GM23338 (cell line): ENCODE measurements at places on chromosomes 4 and X.

DNA sequence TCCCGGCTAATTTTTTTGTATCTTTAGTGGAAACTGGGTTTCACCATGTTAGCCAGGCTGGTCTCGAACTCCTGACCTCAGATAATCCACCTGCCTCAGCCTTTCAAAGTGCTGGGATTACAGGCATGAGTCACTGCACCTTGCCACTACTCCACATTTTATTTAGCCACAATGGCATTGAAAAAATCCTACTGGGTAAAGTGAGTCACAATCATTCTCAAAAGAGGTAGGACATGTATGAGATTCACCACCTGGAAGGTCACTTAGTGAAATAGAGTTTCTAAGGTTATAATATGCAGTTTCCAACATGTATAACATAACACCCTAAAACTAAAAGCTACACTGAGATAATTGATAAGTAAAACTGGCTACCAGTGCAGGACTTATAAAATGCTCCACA is 159.2 kb downstream of the BTC start:
- H3K27ac ChIP-seq = no peak overlapping the region
- H3K4me3 ChIP-seq = no peak overlapping the region
- no peaks in the 10 kb centered on the region for H3K36me3 ChIP-seq
- H3K4me1 ChIP-seq = no peaks in the 10 kb centered on the region
- H3K27me3 ChIP-seq = no peaks in the 10 kb centered on the region

- no peaks in the 10 kb centered on the region for H3K27me3 ChIP-seq
- DNase-seq = no peak
- no peaks in the 10 kb centered on the region for H3K4me1 ChIP-seq
- no peak overlapping the region for H3K27ac ChIP-seq
Measured at GRCh38 chr4:36348403-36348938, 67.1 kb downstream of the DTHD1 start.

- no peaks in the 10 kb centered on the region for H3K36me3 ChIP-seq
- H3K27me3 ChIP-seq = no peaks in the 10 kb centered on the region
- no peak for DNase-seq
- no peak overlapping the region for H3K27ac ChIP-seq
Measured at GRCh38 chr4:36322921-36323354, 41.5 kb downstream of the DTHD1 start.

GRCh38 chr4:83574247-83574646 is 38.3 kb downstream of the GPAT3 start:
- H3K27me3 ChIP-seq = no peaks in the 10 kb centered on the region
- DNase-seq = no peak
- H3K36me3 ChIP-seq = no peaks in the 10 kb centered on the region

DNA sequence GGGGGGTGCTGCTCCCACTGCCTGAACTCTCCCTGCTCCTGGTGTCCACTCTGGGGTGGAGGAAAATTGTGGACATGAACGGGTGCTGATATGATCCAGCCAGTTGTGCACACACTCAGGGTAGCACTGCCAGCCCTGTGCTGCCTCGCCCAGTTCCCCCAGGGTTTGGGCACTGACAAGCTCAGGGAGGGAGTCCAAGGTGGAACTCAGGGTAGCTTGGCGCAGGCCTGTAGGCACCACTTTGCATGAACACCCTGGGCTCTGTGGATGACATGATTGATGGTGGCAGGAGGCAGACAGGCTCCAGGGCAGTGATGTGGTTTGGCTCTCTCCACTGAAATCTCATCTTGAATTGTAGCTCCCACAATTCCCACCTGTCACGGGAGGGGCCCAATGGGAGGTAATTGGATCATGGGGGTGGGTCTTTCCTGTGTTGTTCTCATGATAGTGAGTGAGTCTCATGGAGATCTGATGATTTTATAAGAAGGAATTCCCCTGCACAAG is 572.0 kb upstream of the PABPC4L start:
- H3K27ac ChIP-seq = no peak overlapping the region
- H3K36me3 ChIP-seq = peaks cover 2% of the 10 kb centered on the region; the same call in 1 of the 2 replicates
- H3K4me3 ChIP-seq = no peak overlapping the region
- no peaks in the 10 kb centered on the region for H3K27me3 ChIP-seq
- DNase-seq = no peak
- H3K4me1 ChIP-seq = no peaks in the 10 kb centered on the region

DNA sequence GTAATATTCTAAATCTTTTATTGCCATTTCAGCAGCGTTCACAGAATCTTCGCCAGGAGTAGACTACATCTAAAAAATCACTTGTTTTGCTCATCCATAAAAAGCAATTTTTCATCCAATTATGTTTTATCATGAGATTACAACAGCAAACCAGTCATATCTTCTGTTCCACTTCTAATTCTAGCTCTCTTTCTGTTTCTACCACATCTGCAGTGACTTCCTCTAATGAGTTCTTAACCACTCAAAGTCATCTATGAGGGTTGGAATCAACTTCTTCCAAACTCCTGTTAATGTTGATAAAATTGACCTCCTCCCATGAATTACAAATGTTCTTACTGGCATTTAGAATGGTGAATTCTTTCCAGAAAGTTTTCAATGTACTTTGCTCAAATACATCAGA is 174.4 kb upstream of the BRWD3 start:
- no peak overlapping the region for H3K4me3 ChIP-seq
- no peak overlapping the region for H3K27ac ChIP-seq
- H3K36me3 ChIP-seq = no peaks in the 10 kb centered on the region

GRCh38 chr4:136392576-136392975 is 1139.7 kb downstream of the PCDH18 start:
- H3K27ac ChIP-seq = no peak overlapping the region
- no peaks in the 10 kb centered on the region for H3K27me3 ChIP-seq
- no peak overlapping the region for H3K4me3 ChIP-seq
- no peaks in the 10 kb centered on the region for H3K4me1 ChIP-seq
- DNase-seq = no peak

GRCh38 chr4:67549123-67549522 is 3.8 kb upstream of the CENPC start:
- DNase-seq = no peak
- H3K36me3 ChIP-seq = no peaks in the 10 kb centered on the region
- no peaks in the 10 kb centered on the region for H3K27me3 ChIP-seq
- 0 out of 2 replicates have a peak, but pooled peaks cover 5% of the 10 kb centered on the region for H3K4me1 ChIP-seq
- no peak overlapping the region for H3K4me3 ChIP-seq

DNA sequence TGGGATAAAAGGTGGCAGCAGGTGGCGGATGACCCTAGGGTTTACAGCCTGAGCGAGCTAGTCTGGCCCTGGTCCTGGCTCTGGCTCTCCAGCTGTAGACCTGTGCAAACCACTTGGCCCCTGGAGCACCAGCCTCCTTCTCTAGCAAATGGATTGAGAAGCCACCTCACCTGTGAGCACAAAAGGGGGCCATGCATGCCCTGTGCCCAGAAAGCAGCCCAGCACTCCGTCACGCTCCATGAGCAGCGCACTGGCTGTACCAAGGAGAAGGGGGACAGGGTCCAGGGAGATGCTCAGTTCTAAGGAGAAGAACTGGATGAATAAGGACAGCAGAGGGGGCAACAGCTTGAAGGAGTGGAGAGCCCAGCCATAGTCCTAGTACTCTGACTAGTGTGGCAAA is 46.9 kb upstream of the C4orf50 start:
- no peaks in the 10 kb centered on the region for H3K27me3 ChIP-seq
- no peak overlapping the region for H3K27ac ChIP-seq
- no peak for DNase-seq

- H3K4me3 ChIP-seq = no peak overlapping the region
- no peaks in the 10 kb centered on the region for H3K27me3 ChIP-seq
- DNase-seq = no peak
- no peaks in the 10 kb centered on the region for H3K36me3 ChIP-seq
- H3K4me1 ChIP-seq = no peaks in the 10 kb centered on the region
Measured at GRCh38 chr4:179804440-179804839, 2362.2 kb upstream of the AGA start.

DNA sequence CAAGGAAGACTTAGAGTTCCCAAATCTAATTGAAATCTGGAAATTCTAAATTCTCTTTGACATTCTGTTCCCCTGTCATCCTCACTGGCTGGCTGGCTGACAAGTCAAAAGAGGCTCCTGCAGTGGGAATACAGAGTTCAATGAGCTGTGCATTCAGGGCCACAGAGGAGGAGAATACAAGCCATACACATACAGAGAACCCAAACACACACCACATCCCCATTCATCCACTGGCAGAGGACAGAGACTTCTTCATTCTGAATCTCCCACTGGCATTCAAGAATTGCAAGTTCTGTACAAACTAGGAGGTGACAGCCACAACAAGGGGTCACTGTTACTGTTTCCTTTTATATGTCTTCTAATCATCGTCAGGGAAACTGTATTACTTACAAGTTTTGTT is 49.7 kb downstream of the SAT1 start:
- H3K36me3 ChIP-seq = no peaks in the 10 kb centered on the region
- no peaks in the 10 kb centered on the region for H3K4me1 ChIP-seq
- H3K4me3 ChIP-seq = no peak overlapping the region
- H3K27ac ChIP-seq = no peak overlapping the region

DNA sequence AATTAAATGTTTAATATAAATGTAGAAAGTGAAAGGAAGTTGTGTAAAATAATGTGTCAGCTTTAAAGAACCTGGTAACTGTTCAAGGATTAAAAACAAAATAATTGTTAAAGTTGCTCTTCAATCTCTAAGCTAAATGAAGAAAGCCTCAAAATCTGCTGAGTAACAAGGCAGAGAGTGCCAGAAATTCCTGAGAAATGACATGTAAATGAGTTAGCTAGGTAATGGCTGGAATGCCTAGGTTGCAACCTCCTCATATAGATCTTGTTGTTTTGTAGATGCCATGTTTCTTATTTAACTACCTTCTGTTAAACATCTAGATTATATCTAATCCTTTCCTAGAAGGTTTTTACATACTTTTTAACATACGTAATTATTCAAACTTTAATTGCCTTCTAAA is 763.6 kb upstream of the AGA start:
- DNase-seq = peak; percentile 21
- no peak overlapping the region for H3K4me3 ChIP-seq
- H3K4me1 ChIP-seq = no peaks in the 10 kb centered on the region
- H3K27me3 ChIP-seq = no peaks in the 10 kb centered on the region

DNA sequence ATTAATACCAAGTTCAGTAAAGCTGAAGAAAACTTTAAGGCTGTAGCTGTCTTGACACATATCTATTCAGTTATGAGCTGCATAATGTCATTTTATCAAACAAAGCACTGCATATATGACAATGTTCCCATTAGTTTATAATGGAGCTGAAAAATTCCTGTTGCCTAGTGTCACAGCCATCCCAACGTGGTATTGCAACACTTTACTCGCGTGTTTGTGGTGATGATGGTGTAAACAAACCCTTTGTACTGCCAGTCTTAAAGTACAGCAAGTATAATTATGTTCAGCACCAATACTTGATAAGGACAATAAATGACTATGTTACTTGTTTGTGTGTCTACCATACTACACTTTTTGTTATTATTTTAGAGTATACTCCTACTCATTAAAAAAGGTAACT is 1415.6 kb upstream of the PCDH7 start:
- no peak overlapping the region for H3K27ac ChIP-seq
- H3K4me3 ChIP-seq = no peak overlapping the region
- no peaks in the 10 kb centered on the region for H3K36me3 ChIP-seq
- no peaks in the 10 kb centered on the region for H3K27me3 ChIP-seq

DNA sequence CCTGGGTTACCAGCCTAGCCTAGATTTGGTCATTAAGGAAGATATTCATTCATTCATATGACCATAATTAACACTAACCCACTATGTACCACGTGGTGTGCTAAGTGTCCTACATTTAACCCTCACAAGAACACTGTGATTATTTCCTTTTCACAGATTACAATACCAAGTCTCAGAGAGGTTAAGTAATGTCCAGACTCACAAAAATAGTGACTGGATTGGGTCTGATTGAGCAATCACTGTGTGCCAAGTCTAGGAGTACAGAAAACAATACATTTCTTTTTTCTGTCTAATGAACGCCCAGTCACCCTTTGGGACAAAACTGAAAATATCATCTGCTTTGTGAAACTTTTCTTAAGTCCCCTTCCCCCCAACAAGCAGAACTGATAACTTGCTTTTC is 7.6 kb upstream of the DLG3 start:
- H3K4me1 ChIP-seq = no peaks in the 10 kb centered on the region; the same call in 1 of the 2 replicates
- no peak for DNase-seq
- H3K27me3 ChIP-seq = no peaks in the 10 kb centered on the region
- H3K4me3 ChIP-seq = no peak overlapping the region
- H3K36me3 ChIP-seq = no peaks in the 10 kb centered on the region

DNA sequence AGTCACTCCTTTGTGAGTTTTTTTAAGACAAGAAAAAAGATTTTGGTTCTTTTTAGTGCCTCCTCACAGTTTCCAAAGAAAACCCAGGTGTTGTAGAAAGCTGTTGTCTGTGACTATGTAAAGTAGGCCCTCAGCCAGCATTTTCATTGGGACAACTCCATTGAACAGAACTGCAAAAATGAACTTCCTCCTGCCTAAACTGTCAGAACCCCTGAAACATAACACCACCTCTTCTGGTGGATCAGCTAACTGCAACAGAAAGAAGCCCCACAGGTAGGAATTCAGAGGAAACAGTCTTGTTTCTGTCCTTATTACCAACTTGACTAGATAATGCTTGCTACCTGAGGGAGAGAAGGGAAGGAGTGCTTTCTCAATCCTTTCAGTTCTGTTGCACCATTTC is 3.4 kb upstream of the ATP11C start:
- H3K27me3 ChIP-seq = no peaks in the 10 kb centered on the region
- peak overlapping the region; percentile 30; the same call in 1 of the 2 replicates for H3K4me3 ChIP-seq
- DNase-seq = peak; percentile 38
- H3K27ac ChIP-seq = no peak overlapping the region

- peaks cover 6% of the 10 kb centered on the region; the same call in 1 of the 2 replicates for H3K36me3 ChIP-seq
- H3K27ac ChIP-seq = no peak overlapping the region
- H3K4me3 ChIP-seq = no peak overlapping the region
- no peak for DNase-seq
Measured at GRCh38 chr4:26491449-26492170, 1.3 kb upstream of the CCKAR start.

DNA sequence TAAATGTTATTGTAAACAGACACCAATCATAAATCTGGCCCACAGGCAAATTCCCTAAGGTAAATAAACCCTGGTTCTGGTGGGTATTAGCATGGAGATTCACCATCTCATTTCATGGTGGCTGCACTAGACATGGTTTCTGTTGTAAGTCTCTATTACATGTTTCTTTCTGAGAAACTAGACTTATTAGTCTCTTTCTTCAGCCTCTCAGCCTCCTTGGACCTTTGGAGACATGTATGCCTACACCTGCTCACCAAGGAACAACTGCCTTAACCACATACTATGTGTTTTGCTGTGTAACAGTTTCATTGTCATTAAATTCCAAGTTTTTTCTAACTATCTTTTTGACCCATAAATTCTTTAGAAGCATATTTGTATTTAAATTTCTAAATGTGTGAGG is 13.1 kb downstream of the DDIT4L start:
- no peak for DNase-seq
- H3K27me3 ChIP-seq = no peaks in the 10 kb centered on the region
- no peaks in the 10 kb centered on the region for H3K36me3 ChIP-seq
- H3K4me3 ChIP-seq = no peak overlapping the region

- H3K36me3 ChIP-seq = no peaks in the 10 kb centered on the region
- H3K4me1 ChIP-seq = 0 out of 2 replicates have a peak, but pooled peaks cover 3% of the 10 kb centered on the region
- no peak overlapping the region for H3K4me3 ChIP-seq
- no peak overlapping the region for H3K27ac ChIP-seq
Measured at GRCh38 chr4:59945716-59946115, 1254.4 kb upstream of the ADGRL3 start.

GRCh38 chrX:14051416-14051815 is 21.7 kb upstream of the GEMIN8 start:
- no peak for DNase-seq
- no peaks in the 10 kb centered on the region for H3K27me3 ChIP-seq
- H3K36me3 ChIP-seq = no peaks in the 10 kb centered on the region
- H3K27ac ChIP-seq = no peak overlapping the region
- H3K4me3 ChIP-seq = no peak overlapping the region
